ENCODE measurements at places on chromosomes 7 and 10. TPM values are rescaled to one million over a fixed set of nuclear protein-coding genes. Genes with fewer than 3 reads are reported as not detected.

- no peak for DNase-seq
Observed at GRCh38 chr7:78017591-78018100, 219.1 kb downstream of the PHTF2 start.

DNA sequence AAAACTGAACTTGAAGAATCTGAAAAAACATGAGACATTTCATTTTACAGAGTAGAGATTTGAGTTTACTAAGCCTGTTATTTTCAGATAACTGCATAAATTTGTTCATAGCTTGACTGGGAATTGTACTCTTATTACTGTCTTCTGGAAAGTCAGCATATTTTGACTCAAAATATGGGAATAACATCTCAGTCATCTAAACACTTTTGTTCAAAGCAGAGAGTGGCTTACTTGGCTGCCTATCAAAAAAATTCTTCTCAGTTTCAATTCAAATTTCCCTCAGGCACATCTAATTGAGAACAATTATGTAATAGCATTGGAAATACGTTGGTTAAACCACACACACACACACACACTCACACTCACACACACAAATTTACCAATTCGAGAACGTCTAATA lies 384.6 kb downstream of the ARL4A start:
- DNase-seq, result no peak

DNA sequence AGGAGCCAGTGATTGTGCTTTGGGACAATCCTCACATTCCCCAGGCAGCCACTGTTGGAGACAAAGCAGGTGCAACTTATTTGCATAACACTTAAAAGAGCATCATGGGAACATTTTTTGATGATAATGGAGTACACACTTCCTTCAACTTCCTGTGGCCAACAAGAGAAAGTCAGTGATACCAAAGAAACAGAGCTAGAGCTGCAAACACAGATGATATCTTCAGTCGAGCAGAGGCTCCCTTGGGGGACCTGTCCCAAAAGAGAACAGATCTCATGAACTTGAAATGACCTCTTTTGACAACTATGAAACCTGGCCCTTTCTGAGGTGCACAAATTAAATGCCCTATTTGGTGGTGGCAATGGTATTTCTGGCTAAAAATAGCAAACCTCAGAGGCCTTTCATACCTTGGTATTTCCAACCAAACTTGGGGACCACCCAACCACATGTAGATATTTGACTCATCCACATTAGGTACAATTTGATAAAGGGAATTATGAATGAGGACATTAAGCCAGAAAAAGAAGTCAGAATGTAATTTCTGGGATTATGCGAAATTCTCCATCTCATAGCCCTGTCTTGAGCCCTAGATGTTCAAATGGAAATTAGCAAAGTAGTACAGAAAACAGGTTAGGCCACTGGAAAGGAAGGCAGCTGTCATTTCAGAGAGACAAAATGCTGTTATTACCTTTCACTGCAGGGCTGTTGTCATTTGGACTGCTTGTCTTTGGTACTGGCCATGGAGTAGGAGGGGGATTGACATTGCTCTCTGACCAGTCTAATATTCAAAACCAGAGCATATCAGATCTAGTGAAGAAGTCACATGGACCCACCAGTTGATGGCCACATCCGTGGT lies 146.2 kb downstream of the ICA1 start:
- DNase-seq, result no peak

DNA sequence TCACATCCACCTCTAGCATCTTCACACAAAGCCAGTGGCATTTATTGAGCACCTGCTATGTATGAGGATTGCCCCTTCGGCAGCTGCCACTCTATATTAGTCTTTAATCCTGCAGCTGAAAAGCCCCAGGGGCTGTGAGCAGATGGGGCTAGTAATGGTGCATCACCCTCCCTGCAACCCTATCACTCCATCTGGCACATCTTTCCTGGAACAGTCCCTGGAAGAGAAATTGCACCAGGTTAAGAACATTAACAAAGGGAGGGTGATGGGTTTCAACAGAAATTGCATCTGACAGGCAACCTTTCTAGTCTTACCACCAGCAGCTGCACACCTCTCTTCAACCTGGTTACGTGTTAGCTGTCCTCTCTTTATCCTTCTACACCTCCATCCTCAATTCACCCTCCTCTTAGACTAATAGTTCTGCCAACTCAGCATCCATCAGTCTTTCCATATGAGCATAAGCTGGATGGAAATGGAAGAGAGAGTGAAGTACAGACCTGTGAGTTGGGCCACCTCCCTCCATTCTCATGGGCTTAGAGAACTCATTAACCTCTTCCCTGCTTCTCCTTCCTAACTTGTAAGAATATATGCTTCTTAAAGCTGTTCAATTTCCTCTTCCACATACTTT lies 168.6 kb upstream of the NEBL start:
- DNase-seq, result no peak

DNA sequence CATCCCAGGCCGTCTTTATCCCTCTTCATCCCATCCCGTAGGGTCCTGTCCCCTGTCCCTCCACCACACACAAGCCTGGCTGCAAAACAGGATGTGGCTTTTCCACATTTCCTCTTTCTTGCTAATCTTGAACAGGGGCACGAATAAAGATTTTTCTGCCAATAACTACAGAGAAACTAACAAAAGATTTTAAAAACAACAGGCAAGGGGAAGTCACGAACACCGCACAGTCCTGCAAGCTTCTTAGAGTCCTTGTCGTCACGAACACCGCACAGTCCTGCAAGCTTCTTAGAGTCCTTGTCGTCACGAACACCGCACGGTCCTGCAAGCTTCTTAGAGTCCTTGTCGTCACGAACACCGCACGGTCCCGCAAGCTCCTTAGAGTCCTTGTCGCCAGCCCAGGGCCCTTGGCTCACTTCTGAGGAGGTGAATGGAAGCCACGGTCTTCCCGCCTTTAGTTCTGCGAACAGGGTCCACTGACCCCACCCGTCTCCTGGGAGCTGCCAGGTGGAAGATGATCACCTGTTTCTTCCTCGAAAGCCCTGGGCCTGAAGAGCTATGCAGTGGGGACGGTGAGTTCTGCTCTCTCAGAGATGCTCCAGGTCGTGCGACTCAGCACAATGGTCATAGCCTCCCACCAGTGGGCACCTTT lies 10.3 kb upstream of the INSIG1 start:
- DNase-seq, result no peak

DNA sequence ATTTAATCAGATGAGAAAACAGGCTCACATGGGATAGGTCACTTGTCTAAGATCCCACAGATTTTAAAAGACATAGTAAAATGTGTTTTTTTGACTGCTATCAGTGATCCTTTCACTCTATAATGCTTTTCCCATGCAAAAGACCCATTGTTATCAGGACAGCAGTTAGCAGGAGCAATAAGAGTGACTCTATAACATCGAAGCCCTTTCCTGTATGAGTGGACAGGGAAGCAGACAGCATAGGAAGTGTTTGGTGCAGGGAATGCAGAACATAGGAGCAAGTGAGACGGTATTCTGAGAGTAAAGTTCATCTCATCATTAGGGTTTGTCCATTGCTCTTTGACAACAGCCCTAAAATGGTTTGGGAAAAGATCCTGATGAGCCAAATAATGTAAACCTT lies 68.5 kb downstream of the SLC25A13 start:
- no peak for DNase-seq

DNA sequence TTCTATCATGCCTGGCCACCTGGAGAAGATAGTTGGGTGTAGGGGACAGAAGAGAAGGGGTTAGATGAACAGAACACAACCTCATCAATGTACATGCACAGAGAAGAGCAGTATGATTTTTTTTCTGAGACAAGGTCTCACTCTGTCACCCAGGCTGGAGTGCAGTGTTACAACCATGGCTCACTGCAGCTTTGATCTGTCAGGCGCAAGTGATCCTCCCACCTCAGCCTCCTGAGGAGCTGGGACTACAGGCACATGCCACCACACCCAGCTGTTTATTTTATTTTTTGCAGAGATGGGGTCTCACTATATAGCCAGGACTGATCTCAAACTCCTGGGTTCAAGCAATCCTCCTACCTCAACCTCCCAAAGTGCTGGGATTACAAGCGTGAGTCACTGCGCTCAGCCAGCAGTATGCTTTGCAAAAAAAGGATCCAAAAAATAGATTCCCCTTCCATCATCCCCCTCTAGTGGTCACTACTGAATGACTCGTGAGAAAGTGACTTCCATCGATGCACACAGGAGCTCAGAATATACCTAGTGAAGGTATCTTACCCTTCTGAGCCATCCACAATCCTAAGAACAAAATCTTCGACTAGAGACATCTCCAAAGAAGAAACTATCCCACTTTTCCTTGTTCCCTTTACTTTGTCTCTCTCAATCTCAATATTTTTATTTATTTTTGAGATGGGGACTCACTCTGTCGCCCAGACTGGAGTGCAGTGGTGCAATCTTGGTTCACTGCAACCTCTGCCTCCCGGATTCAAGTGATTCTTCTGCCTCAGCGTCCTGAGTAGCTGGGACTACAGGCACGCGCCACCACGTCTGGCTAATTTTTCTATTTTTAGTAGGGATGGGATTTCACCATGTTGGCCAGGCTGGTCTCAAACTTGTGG lies 21.0 kb downstream of the ZCWPW1 start:
- no peak for DNase-seq

DNA sequence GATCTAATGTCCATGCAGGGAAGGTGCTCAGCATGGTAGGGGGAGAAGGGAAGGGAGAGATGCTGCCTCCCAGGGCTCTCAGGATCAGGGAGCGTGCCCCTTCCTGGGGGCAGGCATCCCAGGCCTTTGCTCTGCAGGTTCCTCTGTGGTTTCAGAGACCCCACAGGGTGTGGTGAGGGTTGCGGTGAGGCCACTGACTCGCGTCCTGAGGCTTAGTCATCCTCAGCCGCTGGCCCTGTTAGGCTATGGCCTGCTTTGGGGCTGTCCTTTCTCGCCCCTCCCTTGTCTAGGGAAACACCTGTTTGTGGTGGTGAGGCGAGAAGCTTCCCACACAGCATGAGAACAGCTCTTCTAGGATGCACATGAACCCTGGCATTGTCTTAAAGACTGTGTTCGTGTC lies 558.3 kb upstream of the FOXK1 start:
- peak; percentile 30 for DNase-seq

GRCh38 chr10:86178401-86179152 lies 188.0 kb downstream of the GRID1 start:
- no peak for DNase-seq

DNA sequence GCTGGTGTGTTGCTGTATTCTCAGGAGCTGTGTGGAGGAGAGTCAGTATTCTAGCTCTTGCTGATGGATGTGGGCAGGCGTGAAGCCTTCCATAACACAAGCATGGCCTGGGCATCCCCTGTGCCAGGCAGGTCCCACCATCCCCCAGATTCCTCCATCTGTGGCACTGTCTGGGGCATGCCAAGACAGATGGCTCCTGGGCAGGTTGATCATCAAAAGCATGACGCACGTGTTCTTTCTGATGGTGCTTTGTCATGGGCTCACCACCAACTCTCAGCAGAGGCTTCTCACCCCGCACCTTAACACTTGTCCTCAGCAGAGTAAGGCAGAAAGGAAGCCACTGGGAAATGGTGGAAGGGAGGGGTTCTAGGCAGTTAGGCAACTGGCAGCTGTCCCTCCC lies 364.3 kb downstream of the PLXNA4 start:
- DNase-seq, result no peak

- DNase-seq, result no peak
Observed at GRCh38 chr7:17680026-17680425, 260.3 kb downstream of the SNX13 start.

DNA sequence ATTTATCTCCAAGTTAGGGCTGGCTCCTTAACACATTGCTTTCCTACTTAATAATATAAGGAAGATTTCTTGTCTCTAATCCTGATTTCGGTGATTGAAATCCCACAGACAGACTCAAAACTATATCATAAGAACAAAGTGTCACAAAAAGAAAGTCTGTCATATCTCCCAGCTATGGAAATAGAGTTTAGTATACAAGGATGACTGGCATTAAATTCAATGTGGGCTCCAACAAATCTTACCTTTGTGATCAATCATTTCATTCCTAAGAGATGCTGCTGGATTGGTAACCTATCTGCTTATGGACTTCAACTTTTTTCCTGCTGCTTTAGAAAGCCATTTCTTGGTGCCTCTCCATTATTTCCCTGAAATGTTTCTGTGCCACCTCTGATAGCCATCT lies 39.5 kb upstream of the ZRANB1 start:
- no peak for DNase-seq

DNA sequence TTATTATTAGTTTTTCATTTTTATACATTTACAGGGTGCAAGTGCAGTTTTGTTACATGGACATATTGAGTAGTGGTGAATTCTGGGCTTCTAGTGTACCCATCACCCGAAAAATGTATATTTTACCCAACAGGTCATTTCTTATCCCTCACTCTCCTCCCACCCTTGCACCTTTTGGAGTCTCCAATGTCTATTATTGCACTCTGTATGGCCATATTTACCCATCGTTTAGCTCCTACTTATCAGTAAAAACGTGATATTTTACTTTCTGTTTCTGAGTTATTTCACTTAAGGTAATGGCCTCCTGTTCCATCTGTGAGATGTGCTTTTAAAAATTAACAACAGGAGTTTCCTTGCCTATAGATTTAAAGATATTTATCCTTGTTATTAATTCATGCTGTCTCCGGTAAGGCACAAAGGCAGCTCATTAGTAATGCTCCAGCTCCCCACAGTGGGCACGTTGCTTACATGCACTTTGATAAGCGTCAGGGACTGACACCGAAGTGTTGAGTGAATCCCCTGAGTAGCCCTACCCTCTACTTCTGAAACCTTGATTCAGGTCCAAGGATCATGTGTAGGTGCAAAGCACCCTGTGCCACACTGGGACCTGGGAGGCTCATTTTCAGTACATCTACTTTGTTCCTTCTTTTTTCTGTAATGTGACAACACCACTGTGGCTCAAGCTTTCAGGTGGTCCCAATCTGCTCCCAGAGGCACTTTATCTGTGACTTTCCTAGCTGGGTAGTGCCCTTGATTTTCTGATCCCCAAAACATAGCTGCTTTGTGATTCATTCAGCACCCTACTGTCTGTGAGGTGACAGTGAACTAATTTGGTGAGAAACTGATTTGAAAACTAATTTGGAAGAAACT lies 27.3 kb downstream of the HYAL4 start:
- DNase-seq, result no peak

DNA sequence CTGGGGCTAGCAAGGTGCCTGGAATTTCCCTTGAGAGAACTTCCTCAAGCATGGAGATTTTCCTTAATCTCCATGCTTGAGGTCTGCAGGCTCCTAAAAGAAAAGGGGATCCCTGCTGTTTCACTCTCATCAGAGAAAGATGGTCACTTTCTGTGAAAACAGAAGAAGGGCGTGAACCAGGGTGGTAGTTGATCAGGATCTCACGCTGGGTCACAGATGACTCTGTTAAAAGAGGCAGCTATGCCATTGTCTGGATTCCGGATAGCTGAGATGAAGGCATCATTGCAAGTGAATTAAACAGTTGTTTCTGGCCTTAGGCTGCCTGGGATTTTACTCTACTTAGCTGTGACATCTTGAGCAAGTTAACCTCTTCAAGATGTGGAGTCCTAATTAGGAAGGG lies 525.9 kb downstream of the TYW1 start:
- no peak for DNase-seq

GRCh38 chr10:58733436-58733835 lies 220.8 kb downstream of the BICC1 start:
- DNase-seq, result no peak

HKDC1 gene
- 2.0 TPM for total RNA-seq

MYL10 gene
- not detected for total RNA-seq
